ENCODE measurements at places on chromosomes 5 and 9.

DNA sequence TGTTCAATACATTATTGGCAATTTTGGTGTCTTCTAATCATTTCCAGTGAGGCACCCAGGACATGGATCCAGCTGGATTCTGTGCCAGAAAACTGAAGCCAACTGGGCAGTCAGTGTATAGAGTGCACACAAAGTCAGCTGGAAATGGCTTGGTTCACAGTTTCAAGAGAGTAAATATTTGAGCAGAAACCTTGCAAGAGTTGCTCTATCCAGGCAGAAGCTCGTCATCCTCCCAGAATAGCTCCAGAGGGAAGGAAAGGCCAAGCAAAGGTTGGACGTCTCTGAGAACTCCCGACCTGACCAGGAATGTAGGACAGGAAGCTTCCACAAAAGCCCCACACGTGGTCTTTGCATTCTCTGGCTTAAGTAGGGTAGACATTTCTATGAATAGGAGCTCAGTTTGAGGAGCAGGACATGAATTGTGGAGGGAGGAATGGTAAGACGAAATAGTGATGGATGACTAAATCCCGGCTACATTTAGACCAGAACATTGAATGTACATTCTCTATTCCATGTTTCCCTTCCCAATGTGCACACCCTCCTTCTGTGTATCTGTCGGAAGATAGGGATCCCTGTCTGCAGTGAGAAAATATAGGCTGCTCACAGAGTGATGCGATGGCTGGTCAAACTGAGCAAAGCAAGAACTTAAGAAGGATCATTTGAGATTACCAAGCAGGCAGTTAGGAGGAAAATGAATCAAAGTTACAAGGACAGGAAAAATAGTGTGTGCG, 72.7 kb upstream of the FCN2 start:
- no peak for DNase-seq

DNA sequence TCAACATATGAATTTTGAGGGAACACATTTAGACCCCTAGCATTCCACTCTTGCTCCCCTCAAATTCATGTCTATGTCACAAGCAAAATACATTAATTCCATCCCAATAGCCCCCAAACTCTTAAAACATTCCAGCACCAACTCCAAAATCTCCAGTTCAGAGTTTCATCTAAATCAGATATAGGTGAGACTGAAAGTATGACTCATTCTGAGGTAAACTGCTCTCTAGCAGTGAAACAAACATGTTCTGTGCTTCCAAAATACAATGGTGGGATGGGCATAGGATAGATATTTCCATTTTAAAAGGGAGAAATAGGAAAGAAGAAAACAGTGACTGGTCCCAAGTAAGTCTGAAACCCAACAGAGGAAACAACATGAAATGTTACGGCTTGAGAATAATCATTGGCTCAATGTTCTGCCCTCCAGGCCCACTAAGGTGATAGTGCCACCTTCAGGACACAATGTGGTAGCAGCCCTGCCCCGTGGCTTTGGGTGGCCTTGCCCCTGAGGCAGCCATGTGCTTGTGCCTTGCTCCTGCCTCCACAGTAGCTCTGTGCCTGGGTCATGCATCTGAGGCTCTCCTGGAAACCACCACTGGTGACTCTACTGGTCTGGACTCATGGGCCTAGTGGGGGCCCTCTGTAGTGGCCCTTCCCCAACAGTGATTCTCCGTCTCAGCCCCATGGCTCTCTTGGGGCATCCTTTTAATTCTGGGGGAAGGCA, 36.4 kb upstream of the IPPK start:
- no peak for DNase-seq

GRCh38 chr5:81986126-81986525, 14.3 kb downstream of the ATG10 start:
- DNase-seq, result no peak

- DNase-seq, result no peak
These were observed 29.7 kb upstream of the PPP2CA start for GRCh38 chr5:134255418-134256150.

- DNase-seq, result no peak
These were observed 37.9 kb upstream of the GABRP start for GRCh38 chr5:170745481-170746071.

Data from activated B cell treated with CpG ODN at 0.5 μM for 24 hours (primary cell).